AG08395 (cell line): ENCODE measurements at places on chromosomes 3 and 15.

- no peak for DNase-seq
These were observed 78.8 kb upstream of the CTNNB1 start for GRCh38 chr3:41120460-41120859.

DNA sequence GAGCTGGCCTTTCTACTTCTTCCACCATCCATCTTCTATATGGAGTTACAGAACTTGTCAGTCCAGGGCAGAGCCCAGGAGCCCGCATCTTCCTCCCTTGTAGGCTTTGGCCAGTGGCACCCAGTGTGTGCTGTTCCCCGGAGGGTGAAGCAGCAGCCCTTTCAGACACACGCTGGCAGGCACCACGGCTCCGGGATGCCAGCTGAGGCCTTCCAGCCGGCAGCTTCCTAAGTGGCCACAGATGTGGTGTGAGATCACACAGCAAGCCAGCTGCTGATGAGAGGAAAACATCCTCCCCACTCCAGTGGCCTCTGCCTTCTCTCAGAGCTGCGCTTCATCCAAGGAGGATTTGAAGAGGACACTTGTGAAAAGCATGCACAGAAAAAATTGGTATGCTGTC lies 24.1 kb downstream of the CRABP1 start:
- peak; percentile 77 for DNase-seq

GRCh38 chr3:128036119-128036518 lies 16.1 kb upstream of the SEC61A1 start:
- no peak for DNase-seq

GRCh38 chr15:89043031-89044002 lies 44.9 kb upstream of the ABHD2 start:
- no peak for DNase-seq
